ENCODE measurements at places on chromosomes 1 and 21.

- no peak for DNase-seq
Measured at GRCh38 chr1:43451701-43452532, 1.8 kb downstream of the HYI start.

DNA sequence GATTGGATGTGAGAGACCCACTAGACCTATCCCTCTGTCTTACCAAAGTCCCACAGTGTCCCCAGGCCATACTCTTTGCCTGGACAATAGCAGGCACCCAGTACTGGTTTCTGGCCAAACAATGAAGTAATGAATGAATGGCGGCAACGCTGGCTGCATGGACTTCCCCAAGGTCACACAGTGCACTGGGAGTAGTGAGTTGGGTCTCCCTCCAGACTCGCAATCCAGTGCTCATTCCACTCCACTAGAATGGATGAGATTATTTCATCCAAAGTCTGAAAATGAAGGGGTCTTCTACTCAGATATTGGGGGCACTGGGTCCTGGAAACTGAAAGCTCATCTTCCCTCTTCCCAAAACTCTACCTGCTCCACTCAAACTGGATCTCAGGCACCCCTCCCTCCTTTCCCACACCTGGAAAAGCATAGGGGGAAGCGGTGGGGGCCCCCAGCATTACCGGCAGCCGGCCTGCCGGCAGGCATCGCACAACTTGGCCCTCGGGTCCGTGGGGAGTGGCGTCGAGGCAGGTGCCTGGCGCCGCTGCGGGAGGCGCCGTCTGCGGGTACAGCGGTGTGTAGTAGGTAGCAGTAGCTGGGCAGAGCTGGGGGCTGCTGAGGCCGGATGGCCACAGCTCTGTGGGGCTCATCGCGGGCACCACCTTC is 816 bp downstream of the E2F2 start:
- DNase-seq = no peak

- no peak for DNase-seq
Measured at GRCh38 chr1:41414296-41414695, 53.1 kb downstream of the FOXO6 start.

- no peak for DNase-seq
Measured at GRCh38 chr1:232378266-232379062, 251.5 kb downstream of the SIPA1L2 start.

- peak; percentile 40 for DNase-seq
Measured at GRCh38 chr1:205488074-205488723, 16.3 kb upstream of the CDK18 start.

DNA sequence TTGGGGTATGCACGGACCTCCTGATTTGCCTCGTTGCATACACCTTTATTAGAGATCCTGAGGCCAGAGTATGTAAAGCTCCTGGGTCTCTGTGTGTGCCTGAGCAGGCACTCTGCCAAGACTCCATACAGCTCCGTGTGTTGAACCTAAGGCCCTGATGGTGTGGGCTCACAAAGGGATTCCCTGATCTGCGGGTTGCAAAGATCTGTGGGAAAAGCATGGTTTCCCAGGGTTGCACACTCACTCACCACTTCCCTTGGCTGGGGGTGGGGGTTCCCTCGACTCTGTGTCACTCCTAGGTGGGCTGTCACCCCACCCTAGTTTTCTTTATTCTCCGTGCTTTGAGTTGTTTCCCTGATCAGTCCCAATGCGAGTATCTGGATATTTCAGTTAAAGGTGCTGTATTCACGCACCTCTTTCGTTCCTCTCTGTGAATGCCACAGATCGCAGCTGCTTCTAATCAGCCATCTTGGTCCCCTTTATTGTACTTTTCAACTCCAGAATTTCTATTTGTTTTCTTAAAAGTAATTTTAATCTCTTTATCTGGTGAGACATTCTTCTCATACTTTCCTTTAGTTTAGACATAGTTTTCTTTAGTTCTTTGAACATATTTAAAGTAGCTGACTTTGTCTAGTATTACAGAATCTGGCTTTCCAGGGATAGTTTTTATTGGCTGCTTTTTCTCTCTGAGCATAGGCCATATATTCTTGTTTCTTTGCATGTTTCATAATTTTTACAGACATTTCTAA is 39.0 kb upstream of the F3 start:
- no peak for DNase-seq
